ENCODE measurements at places on chromosomes 6 and 20.
A peak's percentile ranks its signal among the peaks of the same experiment; 100 is the strongest.

- peak overlapping the region; percentile 67 for H3K27ac ChIP-seq
- H3K27me3 ChIP-seq = no peaks in the 10 kb centered on the region
- no peak overlapping the region for H3K4me3 ChIP-seq
- H3K36me3 ChIP-seq = peaks cover 75% of the 10 kb centered on the region
- peaks cover 21% of the 10 kb centered on the region for H3K4me1 ChIP-seq
- no peak for DNase-seq
Observed at GRCh38 chr6:144500892-144501291, 215.8 kb downstream of the UTRN start.

- no peaks in the 10 kb centered on the region for H3K36me3 ChIP-seq
- H3K27me3 ChIP-seq = no peaks in the 10 kb centered on the region
- H3K4me3 ChIP-seq = no peak overlapping the region
- DNase-seq = no peak
- H3K27ac ChIP-seq = no peak overlapping the region
- H3K4me1 ChIP-seq = no peaks in the 10 kb centered on the region
Observed at GRCh38 chr20:19624221-19624965, 133.7 kb upstream of the RIN2 start.

GRCh38 chr20:19497064-19497463, 261.0 kb upstream of the RIN2 start:
- no peak overlapping the region for H3K4me3 ChIP-seq
- DNase-seq = no peak
- H3K27ac ChIP-seq = no peak overlapping the region
- no peaks in the 10 kb centered on the region for H3K36me3 ChIP-seq
- peaks cover 2% of the 10 kb centered on the region for H3K4me1 ChIP-seq

- no peak overlapping the region for H3K27ac ChIP-seq
- peaks cover 20% of the 10 kb centered on the region for H3K27me3 ChIP-seq
- H3K36me3 ChIP-seq = peaks cover 9% of the 10 kb centered on the region
- DNase-seq = no peak
- H3K4me1 ChIP-seq = peaks cover 29% of the 10 kb centered on the region
Observed at GRCh38 chr6:43378631-43379030, 9.2 kb upstream of the ZNF318 start.

DNA sequence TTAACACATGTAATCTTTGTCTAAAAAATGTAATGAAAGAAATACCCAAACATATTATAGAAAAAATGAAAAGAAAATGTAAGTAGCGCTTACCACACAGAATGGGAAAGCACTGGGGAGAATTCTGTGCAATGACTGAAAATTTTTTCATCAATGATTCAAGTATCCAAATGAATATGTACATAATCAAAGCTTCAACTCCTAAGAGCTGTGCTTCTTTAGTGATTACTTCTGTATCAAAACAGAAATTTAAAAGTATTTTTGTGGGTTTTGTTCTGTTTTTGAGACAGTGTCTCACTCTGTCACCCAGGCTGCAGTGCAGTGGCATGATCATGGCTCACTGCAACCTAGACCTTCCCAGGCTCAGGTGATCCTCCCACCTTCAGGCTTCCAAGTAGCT, 13.7 kb downstream of the LMBRD1 start:
- no peak for DNase-seq
- H3K4me1 ChIP-seq = peaks cover 21% of the 10 kb centered on the region
- no peak overlapping the region for H3K27ac ChIP-seq
- no peaks in the 10 kb centered on the region for H3K27me3 ChIP-seq
- peaks cover 42% of the 10 kb centered on the region for H3K36me3 ChIP-seq

DNA sequence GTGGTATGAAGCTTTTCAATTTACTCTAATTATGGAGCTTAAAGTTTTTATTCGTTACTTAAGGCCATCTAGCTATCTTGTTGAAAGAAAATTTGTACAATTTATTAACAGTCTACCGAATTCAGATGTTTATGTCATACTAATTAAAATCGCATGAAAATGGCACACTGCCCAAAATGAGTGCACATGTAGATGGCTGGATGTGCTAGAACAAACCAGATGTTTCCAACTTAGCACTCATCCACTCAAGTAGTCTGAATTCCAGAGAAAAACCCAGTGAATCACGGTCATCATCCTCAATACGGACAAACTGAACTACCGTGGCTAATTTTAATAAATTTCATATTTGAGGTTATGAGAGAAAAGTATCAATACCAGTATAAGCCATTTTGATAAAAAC, 70.4 kb downstream of the COL12A1 start:
- no peaks in the 10 kb centered on the region for H3K36me3 ChIP-seq
- H3K4me3 ChIP-seq = no peak overlapping the region
- no peaks in the 10 kb centered on the region for H3K4me1 ChIP-seq
- no peak overlapping the region for H3K27ac ChIP-seq

DNA sequence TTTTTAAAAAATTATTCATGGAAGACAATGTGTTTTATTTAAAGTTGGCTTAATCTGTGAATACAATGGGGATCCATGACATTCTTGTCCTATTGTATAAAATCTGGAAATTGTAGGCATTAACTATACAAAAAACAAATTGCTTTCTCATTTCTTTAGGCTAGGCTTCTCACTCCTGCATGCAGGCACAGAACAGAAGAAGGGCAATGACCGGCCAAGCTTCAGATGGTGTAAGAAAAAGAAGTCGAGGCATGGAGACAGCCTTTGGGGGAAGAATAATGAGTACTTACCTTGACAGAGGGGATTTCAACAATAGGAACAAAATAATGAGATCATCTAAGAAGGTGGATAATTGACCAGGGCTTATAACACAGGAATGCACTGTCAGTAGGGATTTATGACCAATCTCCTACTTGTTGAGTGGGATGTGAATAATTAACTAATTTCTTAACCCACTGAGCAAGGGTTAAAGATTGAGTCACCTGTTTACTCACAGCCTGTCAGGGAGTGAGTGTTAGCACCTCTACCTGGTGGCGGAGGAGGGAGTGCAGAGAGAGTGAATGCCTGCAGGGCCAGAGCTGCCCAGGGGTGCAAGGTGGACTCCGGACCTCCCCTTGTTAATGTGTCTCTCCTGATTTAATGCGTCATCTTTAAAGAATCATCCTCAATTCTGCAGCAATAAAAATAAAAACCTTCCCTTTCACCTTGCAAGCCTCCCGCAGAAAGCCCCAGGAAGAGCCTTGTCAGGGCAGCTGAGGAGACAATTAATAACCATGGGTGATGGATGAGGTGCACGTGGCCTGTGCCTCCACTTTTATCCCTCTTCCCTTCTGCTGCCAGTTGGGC, 3.9 kb downstream of the SLC22A2 start:
- no peak overlapping the region for H3K4me3 ChIP-seq
- H3K27me3 ChIP-seq = peaks cover 37% of the 10 kb centered on the region
- DNase-seq = no peak
- H3K4me1 ChIP-seq = no peaks in the 10 kb centered on the region

GRCh38 chr20:19903168-19903811, 113.9 kb upstream of the NAA20 start:
- H3K27ac ChIP-seq = no peak overlapping the region
- no peak overlapping the region for H3K4me3 ChIP-seq
- peak; percentile 42 for DNase-seq
- H3K27me3 ChIP-seq = peaks cover 5% of the 10 kb centered on the region

GRCh38 chr6:113854531-113855499, 2.3 kb upstream of the MARCKS start:
- no peak for DNase-seq
- peak overlapping the region; percentile 11 for H3K4me3 ChIP-seq
- peaks cover 2% of the 10 kb centered on the region for H3K36me3 ChIP-seq
- H3K27me3 ChIP-seq = peaks cover 37% of the 10 kb centered on the region
- peak overlapping the region; percentile 31 for H3K27ac ChIP-seq
- peaks cover 18% of the 10 kb centered on the region for H3K4me1 ChIP-seq

DNA sequence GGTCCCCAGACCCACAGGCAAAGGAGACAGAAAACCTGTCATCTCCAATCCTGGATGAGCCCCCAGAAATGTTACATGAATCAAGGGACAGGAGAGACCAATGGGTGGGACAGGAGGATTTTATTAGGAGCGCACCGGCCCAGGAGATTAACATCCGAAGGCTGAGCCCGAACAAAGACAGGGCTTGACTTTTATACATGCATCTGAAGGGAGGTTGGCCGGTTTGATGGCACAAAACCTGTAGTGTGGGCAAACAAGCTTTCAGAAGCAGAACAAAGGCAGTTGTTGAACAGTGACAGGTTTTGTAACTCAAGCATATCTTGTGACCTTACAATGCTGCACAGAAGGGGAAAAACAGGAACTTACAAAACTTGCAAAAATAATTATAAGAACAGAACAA, 83.9 kb upstream of the GPR6 start:
- no peaks in the 10 kb centered on the region for H3K4me1 ChIP-seq
- no peaks in the 10 kb centered on the region for H3K36me3 ChIP-seq
- DNase-seq = no peak
- H3K27me3 ChIP-seq = peaks cover 18% of the 10 kb centered on the region
- no peak overlapping the region for H3K27ac ChIP-seq
- no peak overlapping the region for H3K4me3 ChIP-seq

DNA sequence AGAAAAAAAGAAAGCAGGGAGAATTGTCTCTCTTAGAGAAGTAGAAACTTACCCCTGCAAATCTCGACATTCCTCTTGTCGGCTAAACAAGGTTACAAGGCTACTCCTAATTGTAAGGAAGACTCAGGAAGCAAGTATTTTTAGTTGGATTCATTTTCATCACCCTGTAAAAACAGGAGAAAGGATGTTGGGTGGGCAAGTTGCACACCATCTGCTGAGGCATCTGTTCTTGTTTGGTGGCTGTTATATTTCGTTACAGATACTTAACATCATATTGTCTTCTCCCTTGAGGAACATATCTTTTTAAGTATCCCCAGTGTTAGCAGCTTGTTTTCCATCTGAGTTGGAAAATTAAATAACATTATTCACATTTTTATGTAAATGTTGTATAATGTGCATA, 187.5 kb downstream of the PLCB4 start:
- no peak overlapping the region for H3K27ac ChIP-seq
- H3K27me3 ChIP-seq = no peaks in the 10 kb centered on the region
- H3K4me1 ChIP-seq = no peaks in the 10 kb centered on the region
- H3K36me3 ChIP-seq = no peaks in the 10 kb centered on the region
- H3K4me3 ChIP-seq = no peak overlapping the region

DNA sequence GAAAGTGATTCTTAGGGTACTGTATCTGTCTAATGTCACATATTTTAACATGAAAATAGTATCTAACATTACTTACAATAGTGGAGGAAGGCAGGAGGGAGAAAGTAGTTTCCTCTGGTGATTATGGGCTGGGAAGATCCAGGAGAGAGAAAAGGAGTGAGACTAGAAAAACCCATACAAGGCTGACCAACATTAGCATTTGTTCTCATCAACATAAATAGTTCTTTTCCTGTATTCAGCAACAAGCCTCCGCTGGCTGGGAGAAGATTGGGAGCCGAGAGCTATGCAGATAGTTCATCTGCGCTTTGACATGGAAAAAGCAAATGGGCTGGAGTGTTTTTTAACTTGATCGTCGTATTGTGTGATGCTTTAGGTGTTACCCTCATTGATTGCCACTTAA, 239.4 kb downstream of the PHACTR1 start:
- DNase-seq = no peak
- no peak overlapping the region for H3K27ac ChIP-seq
- peaks cover 51% of the 10 kb centered on the region for H3K27me3 ChIP-seq

- H3K4me1 ChIP-seq = no peaks in the 10 kb centered on the region
- no peaks in the 10 kb centered on the region for H3K27me3 ChIP-seq
- no peak overlapping the region for H3K4me3 ChIP-seq
- H3K27ac ChIP-seq = no peak overlapping the region
- no peak for DNase-seq
- H3K36me3 ChIP-seq = no peaks in the 10 kb centered on the region
Observed at GRCh38 chr20:11585752-11586352, 331.8 kb upstream of the BTBD3 start.

DNA sequence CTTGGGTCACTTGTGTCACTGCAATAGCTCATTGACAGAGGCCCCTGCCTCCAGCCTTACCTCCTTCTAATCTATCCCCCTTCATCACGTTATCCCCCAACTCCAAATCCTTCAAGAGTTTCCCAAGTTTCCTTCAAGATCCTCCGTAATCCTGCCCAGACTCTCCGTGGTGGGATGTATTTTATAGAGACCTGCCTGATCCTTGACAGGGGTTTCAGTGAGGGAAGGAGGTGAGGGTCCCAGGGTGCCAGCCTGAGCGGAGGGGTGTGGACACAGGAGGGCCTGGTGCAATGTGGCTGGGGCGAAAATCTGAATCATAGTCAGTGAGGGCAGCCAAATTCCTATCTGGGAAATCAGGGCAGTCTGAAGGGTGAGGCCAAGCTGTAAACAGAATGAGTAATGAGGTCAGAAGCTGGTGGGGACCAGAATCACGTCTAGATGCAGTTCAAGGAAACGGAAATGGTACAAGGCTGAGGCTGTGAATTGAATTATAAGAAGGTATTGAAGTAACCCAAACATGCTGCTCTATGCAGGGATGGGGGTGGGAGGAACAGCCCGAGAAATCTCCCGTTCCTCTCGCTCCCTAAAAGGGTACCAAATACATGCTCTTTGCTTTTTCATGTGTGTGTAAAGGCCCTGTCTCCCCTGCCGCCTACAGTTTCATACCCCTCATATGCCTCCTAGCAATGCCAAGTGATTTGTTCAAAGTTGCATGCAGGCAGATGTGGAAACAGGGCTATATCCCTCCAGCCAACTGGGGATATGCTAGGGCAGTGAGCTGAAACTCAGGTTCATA, 35.4 kb upstream of the PIM1 start:
- peak overlapping the region; percentile 12 for H3K4me3 ChIP-seq
- H3K4me1 ChIP-seq = peaks cover 56% of the 10 kb centered on the region
- peak overlapping the region; percentile 89 for H3K27ac ChIP-seq
- H3K27me3 ChIP-seq = no peaks in the 10 kb centered on the region
- peak; percentile 69 for DNase-seq
- no peaks in the 10 kb centered on the region for H3K36me3 ChIP-seq

DNA sequence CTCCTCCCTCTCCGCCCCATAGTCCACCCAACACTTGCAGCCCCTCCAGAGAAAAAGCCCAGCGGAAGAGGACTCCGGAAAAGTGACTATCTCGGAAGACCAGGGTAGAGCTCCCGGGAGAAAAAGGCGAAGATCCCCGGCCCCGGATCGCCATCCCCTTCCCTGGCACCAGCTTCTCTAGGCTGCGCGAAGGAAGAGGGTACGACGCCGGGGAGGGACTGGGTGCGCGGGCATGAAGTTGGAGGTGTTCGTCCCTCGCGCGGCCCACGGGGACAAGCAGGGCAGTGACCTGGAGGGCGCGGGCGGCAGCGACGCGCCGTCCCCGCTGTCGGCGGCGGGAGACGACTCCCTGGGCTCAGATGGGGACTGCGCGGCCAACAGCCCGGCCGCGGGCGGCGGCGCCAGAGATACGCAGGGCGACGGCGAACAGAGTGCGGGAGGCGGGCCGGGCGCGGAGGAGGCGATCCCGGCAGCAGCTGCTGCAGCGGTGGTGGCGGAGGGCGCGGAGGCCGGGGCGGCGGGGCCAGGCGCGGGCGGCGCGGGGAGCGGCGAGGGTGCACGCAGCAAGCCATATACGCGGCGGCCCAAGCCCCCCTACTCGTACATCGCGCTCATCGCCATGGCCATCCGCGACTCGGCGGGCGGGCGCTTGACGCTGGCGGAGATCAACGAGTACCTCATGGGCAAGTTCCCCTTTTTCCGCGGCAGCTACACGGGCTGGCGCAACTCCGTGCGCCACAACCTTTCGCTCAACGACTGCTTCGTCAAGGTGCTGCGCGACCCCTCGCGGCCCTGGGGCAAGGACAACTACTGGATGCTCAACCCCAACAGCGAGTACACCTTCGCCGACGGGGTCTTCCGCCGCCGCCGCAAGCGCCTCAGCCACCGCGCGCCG, 822 bp downstream of the FOXQ1 start:
- DNase-seq = no peak
- peak overlapping the region; percentile 75 for H3K27ac ChIP-seq
- H3K4me3 ChIP-seq = peak overlapping the region; percentile 41
- H3K27me3 ChIP-seq = peaks cover 71% of the 10 kb centered on the region

- no peak overlapping the region for H3K4me3 ChIP-seq
- H3K27ac ChIP-seq = no peak overlapping the region
- DNase-seq = no peak
- H3K4me1 ChIP-seq = no peaks in the 10 kb centered on the region
- H3K36me3 ChIP-seq = no peaks in the 10 kb centered on the region
- peaks cover 22% of the 10 kb centered on the region for H3K27me3 ChIP-seq
Observed at GRCh38 chr20:39155971-39156370, 193.8 kb downstream of the DHX35 start.
